ENCODE measurements at places on chromosomes 1 and 21. TPM values are rescaled to one million over a fixed set of nuclear protein-coding genes. Genes with fewer than 3 reads are reported as not detected.

GRCh38 chr21:21226472-21226871 is 228.3 kb downstream of the NCAM2 start:
- H3K27ac ChIP-seq, result no peak overlapping the region
- no peaks in the 10 kb centered on the region for H3K36me3 ChIP-seq
- no peaks in the 10 kb centered on the region for H3K4me1 ChIP-seq
- H3K27me3 ChIP-seq, result no peaks in the 10 kb centered on the region

- H3K36me3 ChIP-seq, result no peaks in the 10 kb centered on the region
- H3K27me3 ChIP-seq, result no peaks in the 10 kb centered on the region
- no peak overlapping the region for H3K4me3 ChIP-seq
- no peaks in the 10 kb centered on the region for H3K4me1 ChIP-seq
Observed at GRCh38 chr1:98988904-98989555, 15.6 kb downstream of the PLPPR5 start.

CAMK1G gene
- total RNA-seq, result not detected

- DNase-seq, result no peak
- H3K27me3 ChIP-seq, result no peaks in the 10 kb centered on the region
- no peak overlapping the region for H3K27ac ChIP-seq
- peaks cover 27% of the 10 kb centered on the region for H3K36me3 ChIP-seq
Observed at GRCh38 chr1:179121159-179121938, 39.5 kb downstream of the TOR3A start.

GRCh38 chr1:61247881-61248752 is 165.8 kb downstream of the NFIA start:
- no peak overlapping the region for H3K27ac ChIP-seq
- no peak for DNase-seq
- peaks cover under 1% of the 10 kb centered on the region for H3K4me1 ChIP-seq
- no peaks in the 10 kb centered on the region for H3K36me3 ChIP-seq

NUP210L gene
- not detected for total RNA-seq

GRCh38 chr1:6263716-6264115 is 2.8 kb upstream of the GPR153 start:
- no peak overlapping the region for H3K4me3 ChIP-seq
- peaks cover 6% of the 10 kb centered on the region for H3K4me1 ChIP-seq
- no peak for DNase-seq
- H3K27ac ChIP-seq, result no peak overlapping the region
- peaks cover 7% of the 10 kb centered on the region for H3K27me3 ChIP-seq

CRP gene
- 3.8 TPM for total RNA-seq

- H3K27ac ChIP-seq, result no peak overlapping the region
- no peaks in the 10 kb centered on the region for H3K36me3 ChIP-seq
- DNase-seq, result no peak
- no peaks in the 10 kb centered on the region for H3K4me1 ChIP-seq
- H3K27me3 ChIP-seq, result no peaks in the 10 kb centered on the region
Observed at GRCh38 chr1:216142921-216143320, 280.3 kb downstream of the USH2A start.

DNA sequence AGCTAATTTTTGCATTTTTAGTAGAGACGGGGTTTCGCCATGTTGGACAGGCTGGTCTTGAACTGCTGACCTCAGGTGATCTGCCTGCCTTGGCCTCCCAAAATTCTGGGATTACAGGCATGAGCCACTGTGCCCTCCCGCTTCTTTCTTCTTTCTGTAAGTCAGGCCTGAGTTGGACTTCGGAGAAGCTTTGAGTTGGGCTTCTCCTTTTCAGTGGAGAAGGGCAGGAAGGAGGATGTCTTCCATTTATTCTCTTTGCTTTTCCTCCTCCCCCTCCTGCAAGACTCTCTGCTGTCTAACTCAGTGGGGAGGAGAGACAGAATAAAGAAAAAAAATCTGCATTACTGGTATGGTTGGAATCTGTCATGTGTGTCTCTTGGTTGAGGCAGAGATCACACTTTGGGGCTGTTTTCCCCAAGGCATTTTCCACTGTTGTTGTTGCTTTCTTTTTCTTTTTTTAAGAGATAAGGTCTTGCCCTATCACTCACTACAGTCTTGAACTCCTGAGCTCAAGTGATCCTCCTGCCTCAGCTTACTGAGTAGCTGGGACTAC is 13.2 kb upstream of the DEGS1 start:
- H3K27ac ChIP-seq, result peak overlapping the region; percentile 71
- H3K4me1 ChIP-seq, result peaks cover 12% of the 10 kb centered on the region
- H3K4me3 ChIP-seq, result no peak overlapping the region
- no peaks in the 10 kb centered on the region for H3K27me3 ChIP-seq

RCC2 gene
- 57.2 TPM for total RNA-seq

DNA sequence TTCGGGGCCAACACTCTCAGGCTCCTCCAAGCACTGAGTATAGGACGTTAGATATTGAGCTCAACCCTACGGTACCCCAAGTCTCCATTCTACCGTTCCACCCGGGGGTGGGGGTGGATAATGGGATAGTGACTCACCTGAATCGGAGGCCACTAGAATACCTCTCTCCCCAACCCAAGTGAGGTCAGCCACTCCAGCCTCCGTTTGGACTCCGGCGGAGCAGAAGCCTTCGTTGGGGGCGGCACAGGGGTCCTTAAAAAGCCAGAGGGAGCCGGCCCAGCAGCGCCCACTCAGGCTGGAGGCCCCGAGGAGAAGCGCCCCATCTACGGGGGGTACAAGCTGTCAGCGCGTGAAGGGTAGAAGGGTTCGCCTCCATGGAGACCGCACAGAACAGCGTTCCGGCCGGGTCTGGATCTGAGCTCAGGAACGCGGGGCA is 556 bp downstream of the WDR77 start:
- H3K27me3 ChIP-seq, result no peaks in the 10 kb centered on the region
- H3K4me1 ChIP-seq, result peaks cover 13% of the 10 kb centered on the region
- no peak for DNase-seq
- peak overlapping the region; percentile 70 for H3K27ac ChIP-seq

TNFRSF9 gene
- total RNA-seq, result not detected

GRCh38 chr1:167229719-167230385 is 9.2 kb downstream of the POU2F1 start:
- no peak overlapping the region for H3K4me3 ChIP-seq
- H3K27ac ChIP-seq, result no peak overlapping the region
- H3K4me1 ChIP-seq, result no peaks in the 10 kb centered on the region
- no peaks in the 10 kb centered on the region for H3K36me3 ChIP-seq

Data from ascending aorta (tissue), 2 donors.